Activated CD4-positive, CD25-positive, alpha-beta regulatory T cell (primary cell): ENCODE measurements at places on chromosomes 5 and 9.

DNA sequence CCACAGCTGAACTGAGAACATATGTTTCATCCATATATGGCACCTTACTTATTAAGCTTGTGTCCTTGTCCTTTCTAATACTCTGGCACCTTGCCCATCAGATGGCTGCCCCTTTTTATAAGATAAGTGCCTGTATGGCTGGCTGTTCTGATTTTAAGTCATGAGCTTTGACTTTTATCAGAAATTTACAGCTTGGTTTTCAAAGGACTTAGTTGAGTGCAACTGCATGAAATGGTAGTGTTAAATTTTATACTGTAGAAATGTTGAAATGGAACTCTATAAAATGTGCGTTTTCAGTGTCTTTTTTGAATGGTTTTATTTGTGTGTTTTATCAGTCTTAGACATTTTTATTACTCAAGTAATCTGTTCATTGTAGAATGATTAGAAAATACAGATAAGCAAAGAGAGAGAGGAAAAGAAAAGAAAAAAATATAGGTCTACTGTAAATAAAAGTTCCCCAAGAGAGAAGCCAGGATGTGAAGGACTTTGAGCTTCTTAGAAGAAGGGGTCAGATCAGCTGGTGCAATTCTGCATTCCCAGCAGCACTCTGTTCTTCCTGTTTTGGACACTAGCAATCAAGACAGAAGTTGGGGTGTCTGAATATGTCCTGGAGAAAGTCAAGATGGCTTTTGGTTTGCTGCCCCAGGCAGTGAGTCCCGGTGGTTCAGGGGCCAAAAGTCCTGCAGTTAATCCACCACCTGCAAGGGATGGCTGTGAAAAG is 38.9 kb downstream of the ARHGAP26 start:
- no peak for DNase-seq

GRCh38 chr9:114235033-114235661 is 79.8 kb downstream of the COL27A1 start:
- no peak for DNase-seq

- DNase-seq = no peak
Observed at GRCh38 chr9:132125944-132126679, 35.7 kb upstream of the NTNG2 start.

DNA sequence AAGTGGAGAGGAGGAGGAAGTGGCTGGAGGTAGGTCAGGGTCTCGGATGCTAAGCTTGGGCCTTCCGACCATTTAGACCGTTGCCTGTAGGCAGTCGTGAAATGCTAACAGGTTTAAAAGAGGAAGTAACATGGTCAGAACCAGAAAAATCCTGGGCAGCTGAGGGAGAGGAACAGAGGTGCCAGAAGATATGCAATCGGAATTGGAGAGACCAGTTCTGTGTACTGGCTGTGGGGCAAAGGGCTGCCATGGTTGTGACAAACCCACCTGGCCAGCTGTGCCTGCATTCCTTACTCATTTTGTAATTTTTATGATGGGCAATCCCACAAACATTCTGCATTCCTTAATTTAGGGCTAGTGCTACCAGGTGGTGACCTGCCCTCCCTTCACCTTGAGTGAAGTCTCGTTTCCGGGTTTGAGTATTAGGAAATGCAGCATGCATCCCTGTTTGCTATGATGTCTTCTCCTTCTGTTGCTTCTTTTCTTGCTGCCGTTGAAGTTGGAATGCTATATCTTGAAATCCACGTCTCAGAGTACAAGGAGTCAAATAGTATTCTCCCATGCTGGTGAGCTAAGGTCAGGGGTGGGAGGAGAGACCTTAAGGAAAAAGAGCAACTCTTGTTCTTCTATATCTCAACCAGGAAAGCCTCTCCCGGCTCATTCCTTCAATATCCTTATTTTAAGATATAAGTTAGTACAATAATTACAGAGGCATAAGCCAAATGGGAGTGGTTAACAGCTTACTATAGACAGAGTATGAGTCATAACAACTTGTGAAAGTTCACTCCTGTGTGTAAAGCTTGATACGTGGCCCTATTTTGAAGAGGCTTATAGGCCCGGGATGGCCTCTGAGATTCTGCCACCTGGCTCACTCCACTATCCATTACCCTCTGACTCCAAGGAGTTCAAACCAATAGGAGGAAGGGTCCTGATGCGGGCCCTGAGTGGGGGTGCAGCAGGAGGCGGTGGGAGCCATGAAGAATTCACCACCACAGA is 37.0 kb downstream of the B4GALT1 start:
- no peak for DNase-seq

GRCh38 chr5:135309391-135310327 is 89.4 kb downstream of the MACROH2A1 start:
- no peak for DNase-seq

DNA sequence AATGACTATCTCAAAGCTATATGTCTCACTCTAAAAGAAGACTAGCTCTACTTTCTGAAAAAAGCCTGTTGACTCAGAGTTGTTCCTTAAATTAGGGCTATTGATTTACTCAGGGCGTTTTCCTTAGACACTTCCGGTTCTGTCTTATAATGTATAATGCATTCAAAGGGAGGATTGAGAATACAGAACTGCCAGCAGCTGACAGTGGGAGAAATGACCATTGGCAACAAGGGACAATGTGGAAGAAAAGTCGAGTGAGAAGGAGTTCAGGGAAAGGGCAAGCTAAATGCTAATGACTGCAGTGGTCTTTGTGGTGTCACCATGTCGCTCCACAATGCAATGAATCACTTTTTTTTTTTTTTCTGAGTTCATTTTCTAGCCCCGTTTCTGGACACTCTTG is 65.7 kb upstream of the ANKH start:
- DNase-seq = no peak

- DNase-seq = peak; percentile 38
Observed at GRCh38 chr5:61332851-61333320, 828 bp downstream of the ZSWIM6 start.

- DNase-seq = no peak
Observed at GRCh38 chr5:125117566-125117965, 371.1 kb upstream of the ZNF608 start.

DNA sequence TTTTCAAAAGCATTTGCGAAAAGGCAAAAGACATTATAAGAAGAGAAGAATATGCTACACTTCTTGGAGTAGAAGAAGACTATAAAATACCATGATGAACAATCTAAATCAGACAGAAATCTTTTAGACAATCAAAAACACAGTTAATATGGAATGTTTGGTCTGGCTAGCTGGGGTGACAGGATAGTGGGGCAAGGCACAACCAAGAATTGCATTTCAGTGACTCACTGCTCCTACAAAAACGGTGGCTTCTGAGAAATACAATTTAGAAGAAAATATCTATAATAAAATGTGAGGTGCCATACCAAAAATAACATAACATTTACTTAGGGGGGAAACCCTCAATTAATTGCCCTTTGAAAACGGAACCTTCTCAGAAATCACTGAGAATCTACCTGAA is 363.4 kb downstream of the NPR3 start:
- no peak for DNase-seq

GRCh38 chr5:150158170-150158949 is 2.7 kb upstream of the PDGFRB start:
- no peak for DNase-seq

DNA sequence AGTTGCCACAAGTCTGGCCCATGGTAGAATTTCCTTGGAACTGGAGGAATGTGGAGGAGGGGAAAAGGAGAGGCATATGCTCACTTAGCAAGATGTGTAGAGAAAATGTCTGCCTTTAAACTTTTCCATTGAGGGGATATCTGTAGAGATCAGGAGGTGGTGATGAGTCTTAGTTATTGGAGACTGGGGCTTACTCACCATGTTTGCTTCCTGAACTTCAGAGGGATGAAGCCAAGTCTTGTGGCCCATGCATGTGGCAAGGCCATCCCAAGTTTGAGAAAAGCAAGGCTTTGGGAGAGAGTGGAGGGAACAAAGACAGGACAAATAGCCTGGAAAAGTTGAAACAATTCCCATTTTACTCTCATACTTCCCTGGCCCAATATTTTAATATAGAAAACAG is 124.5 kb downstream of the GDNF start:
- no peak for DNase-seq

GRCh38 chr5:171390883-171391677 is 3.4 kb downstream of the NPM1 start:
- no peak for DNase-seq

- no peak for DNase-seq
Observed at GRCh38 chr9:94002316-94003140, 47.4 kb upstream of the BARX1 start.

GRCh38 chr5:59922220-59922619 is 28.7 kb upstream of the PDE4D start:
- no peak for DNase-seq

- DNase-seq = no peak
Observed at GRCh38 chr9:19457693-19458009, 48.8 kb downstream of the ACER2 start.

GRCh38 chr5:143016777-143017516 is 246.8 kb downstream of the ARHGAP26 start:
- DNase-seq = no peak

- no peak for DNase-seq
Observed at GRCh38 chr9:6902423-6902822, 144.7 kb downstream of the KDM4C start.

GRCh38 chr9:91024841-91025240 is 223.2 kb downstream of the SYK start:
- DNase-seq = no peak

DNA sequence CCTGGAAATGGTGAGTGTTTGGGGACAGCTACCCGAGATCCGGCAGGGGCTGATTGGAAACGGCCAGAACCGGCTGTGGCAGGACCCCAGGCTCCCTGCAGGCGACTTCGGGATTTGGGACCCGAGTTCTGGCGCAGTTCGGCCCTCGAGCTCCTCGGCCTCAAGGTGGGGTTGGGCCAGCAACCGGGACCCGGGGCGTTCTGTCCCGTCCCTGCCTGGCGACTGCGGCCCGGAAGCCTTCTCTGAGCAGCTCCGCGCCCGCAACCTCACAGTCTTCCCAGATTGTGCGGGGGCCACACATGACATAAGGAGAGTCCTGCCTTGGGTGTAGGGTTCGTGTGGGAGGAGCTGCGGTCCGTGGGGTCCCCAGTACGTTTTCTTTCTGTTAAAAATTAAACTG is 23.2 kb upstream of the NEURL1B start:
- no peak for DNase-seq

DNA sequence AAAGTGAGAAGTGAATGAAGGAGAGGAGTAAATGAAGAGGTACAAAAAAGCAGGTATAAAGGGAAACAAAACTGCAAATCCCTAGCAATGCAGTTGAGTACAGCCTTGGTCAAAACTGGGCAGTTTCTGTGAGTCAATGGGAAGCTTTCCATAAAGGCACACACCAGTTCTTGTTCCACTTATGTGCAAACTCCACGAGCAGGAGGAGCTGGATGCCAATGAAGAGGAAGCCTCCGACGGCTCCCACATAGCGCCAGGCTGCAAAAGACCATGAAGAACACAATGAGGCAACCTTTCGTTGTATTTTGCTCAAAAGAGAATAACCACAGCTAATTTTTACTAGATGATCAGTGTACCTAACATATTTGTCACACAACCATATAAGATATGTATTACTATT is 81.1 kb downstream of the SERINC5 start:
- DNase-seq = no peak

- no peak for DNase-seq
Observed at GRCh38 chr5:8396756-8397155, 527.8 kb downstream of the MTRR start.

GRCh38 chr5:39648848-39649227 is 224.1 kb upstream of the DAB2 start:
- DNase-seq = no peak

DNA sequence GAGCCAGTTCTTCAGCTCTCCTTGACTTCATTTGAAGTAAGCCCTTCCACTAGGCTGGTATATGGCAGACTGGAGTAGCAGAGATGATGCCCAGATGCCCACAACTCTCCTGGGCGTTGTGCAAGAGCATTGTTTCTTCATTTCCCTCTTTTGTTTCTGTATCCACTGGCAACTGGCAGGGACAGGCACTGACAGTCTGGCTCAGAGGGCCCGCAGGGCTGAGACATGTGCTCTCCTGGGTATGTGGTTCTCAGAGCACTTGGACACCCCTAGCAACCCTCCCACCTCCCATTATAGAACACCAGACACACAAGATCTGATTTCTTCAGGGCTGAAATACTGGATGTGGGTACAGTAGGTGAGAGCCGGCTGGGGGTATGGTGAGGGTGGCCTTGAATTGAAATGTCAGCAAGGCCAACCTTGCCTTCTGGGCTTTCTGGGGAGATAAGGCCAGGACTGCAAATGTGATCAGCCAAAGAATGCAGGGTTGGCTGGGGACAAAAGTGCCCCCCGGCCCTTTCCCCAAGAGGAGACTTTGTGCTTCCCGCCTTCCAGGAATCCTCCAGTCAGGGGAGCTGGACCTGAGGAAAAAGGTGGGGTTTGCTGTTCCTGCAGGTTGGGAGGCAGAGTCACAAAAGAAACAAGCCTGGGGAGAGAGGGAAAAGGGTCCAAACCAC is 28.6 kb upstream of the CTNNA1 start:
- DNase-seq = no peak

- DNase-seq = no peak
Observed at GRCh38 chr5:98519571-98519970, 253.9 kb upstream of the RGMB start.

GRCh38 chr9:126329476-126330275 is 3.0 kb downstream of the MVB12B start:
- no peak for DNase-seq

DNA sequence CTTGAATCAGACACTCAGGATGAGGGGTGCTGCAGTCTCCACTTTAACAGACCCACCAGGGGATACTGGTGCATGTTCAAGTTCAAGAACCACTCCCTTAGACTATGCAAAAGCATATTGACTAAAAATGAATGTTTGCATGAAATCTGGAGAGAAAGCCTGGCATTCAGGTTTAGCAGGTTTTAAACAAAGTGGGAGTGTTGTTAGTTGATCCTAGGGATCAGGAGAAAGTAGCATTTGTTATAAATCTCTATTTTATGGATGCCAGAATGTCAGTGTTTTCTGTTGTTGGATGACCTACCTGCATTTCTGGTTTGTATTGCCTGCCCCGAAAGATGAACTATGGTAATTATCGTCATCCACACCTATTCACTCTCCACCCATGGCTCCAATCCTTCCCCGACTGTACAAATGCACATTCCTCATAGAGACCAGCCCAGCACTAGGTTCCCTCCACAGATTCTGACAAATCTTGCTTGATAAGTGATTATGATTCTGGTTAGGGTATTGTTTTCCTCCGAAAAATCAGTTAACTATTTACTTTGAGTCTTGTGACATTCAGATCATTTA is 17.2 kb downstream of the TMEM252 start:
- DNase-seq = no peak
